Large intestine (tissue), 12 donors: ENCODE measurements at places on chromosomes 1 and 21. TPM values are rescaled to one million over a fixed set of nuclear protein-coding genes. Genes with fewer than 3 reads are reported as not detected.

The MX2 gene
- 2.7 TPM for polyA plus RNA-seq

The TTC34 gene
- polyA plus RNA-seq = 1.5 TPM

DNA sequence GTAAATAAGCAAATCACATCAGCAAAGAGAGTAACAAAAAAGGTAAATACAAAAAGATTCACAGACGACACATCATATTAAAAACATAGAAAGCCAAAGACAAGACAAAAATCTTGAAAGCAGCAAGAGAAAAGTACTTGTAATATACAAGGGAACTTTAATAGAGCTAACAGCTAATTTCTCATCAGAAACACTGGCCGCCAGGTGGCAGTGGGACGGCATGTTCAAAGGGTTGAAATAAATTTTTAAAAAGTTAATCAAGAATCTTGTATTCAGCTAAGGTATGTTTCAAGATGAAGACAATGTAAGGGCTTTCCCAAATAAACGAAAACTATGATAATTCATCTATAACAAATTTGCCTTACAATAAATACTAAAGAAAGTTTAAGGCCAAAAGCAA, 358.1 kb downstream of the LRRIQ3 start:
- no peak for DNase-seq

The TMIGD3 gene
- polyA plus RNA-seq = 1.4 TPM

DNA sequence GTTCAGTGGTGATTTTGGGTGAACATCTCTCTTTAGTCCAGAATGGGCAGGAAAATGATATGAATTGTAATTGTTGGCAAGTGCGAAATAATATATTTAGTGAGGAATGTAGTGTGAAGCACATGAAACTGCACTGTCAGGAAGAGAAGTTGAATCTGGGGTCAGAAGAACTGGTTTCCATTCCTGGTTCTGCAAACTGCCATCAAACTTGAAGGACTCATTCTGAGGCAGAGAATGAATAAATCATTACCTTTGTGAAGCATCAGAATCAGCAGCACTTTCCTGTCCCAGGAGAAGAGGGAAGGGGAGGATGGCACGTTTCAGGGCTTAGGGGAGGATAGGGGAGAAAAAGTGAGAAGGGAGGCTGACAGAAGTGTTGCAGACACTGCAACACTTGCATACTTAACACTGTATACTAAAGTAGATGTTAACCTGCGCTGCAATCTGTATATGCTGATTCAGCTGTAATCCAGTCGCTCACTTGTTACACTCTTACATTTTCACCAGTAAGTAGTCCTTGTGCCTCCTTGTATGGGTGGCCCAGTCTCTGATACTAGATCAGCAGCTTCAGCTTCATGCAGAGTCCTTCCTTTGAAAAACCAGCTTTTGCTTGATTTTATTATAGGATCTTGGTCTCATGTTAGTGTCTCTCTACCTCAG, 10.5 kb upstream of the RPTN start:
- no peak for DNase-seq

- no peak for DNase-seq
Measured at GRCh38 chr1:163927493-163927892, 605.7 kb downstream of the NUF2 start.

GRCh38 chr1:50038237-50038809, 14.6 kb upstream of the AGBL4 start:
- DNase-seq = no peak

The LIN9 gene
- 5.4 TPM for polyA plus RNA-seq

DNA sequence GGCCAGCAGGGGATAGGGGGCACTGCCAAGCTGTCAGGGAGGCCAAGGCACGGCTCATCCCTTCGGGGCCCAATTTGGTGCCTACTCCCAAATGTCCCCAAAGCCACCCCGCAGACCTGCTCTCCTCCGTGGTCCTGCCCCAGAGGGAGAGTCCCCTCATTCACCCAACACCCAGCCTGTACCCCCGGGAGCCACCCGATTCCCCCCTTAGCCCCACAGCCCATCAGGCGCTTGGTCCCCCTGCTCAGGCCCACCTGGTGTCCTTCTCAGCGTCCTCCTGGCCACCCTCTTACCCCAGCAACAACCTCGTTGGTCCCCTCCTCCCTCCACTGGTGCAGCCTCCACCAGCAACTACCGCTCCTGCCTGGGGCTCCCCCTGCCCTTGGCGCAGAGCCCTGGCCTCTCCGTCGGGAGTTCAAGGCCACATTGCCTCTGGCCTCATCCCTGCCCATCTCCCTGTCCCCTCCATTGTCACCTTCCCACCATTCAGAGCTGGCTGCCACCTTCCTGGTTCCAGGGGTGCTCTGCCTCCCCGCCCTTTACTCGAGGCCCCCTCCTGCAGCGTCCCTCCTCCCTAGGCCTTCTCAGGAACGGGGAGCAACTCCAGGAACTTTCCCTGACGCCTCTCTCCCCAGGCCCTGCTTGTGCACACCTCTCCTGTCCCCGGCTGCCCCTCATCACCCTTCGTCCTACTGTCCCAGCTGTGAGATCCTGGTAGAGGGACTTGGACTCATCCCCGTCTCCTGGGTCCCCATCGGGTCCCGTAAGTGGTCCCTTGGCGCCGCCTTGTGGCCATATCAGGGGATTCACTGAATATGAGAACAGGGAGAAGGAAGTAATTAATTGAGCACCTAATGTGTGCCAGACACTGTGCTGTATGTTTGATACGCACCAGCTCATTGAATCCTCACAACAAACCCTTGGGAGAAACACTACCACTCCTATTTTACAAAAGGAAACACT, 73.9 kb downstream of the RAP1GAP start:
- no peak for DNase-seq

DNA sequence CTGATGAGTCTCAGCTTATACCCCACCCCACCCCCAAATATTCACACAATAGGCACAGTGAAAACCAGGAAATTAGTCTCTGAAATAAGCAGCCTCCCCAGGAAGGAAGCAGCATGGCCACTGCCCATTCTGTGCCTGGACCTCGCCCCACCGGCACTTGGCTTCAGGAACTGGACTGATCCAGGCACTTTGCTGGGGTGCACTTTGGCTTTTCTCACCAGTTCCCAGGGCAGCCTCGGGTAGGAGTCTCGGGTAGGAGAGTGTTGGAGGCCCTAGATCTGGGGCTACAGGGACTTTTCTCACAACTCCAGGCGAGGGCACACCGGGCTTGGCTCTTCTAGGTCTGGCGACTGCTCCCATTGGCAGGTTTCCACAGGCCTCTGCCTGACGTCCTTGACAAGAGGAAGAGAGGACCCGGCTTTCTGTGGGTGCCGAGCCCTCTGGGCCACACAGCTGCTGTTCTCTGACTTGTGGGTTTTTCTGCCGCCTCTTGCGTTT, 18.7 kb downstream of the ADARB1 start:
- no peak for DNase-seq

The OR2L8 gene
- not detected for polyA plus RNA-seq
